ENCODE measurements at places on chromosomes 5 and 9.
A peak's percentile ranks its signal among the peaks of the same experiment; 100 is the strongest.

- peak; percentile 70 for DNase-seq
These were observed 2.0 kb upstream of the NSD1 start for GRCh38 chr5:177131352-177132135.

DNA sequence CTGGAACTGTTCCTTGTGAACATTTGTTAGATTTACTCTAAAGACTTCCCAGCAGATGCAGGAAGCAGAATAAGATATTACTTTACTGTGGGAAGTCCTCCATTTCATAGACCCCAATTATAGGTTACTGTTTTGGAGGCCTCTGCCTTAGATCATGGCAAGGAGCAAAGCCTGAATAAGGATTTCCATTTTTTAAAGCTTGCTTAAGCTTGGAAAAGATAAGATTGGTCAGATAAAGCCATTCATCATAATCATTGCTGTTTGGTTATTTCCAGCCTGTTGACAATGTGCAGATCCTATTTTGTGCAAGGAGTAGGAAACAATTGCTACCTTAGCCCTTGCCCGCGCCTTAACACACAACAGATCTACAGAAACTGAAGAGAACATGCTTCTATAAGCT is 129.5 kb upstream of the ITGA1 start:
- no peak for DNase-seq

DNA sequence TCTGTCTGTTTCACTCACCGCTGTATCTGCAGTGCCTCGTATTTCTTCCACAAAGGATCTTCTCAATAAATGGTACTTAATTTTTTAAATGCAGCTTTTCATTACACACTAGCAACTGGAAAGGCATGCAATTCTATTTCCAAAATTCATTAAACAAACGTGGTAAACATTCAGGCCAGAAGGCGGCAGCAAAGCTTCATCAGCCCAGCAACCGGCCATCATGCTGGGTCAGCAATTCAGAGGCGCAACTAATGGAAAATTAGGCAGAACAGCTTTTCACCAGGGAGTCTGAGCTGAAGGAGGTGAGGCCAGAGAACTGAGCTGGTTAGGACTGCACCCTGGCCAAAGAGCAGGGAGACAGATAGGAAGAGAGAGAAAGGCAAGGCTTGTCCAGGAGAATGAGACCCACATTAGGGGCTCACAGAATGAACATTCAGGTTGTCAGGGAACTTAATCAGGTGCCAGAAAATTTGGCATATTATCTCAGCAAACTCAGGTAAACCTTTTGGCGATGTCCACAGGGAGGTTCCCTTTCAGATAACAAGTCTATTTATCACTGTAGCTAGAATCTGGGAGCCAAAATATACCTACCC is 17.7 kb upstream of the RNF180 start:
- DNase-seq, result peak; percentile 77

GRCh38 chr9:87500491-87501270 is 3.0 kb downstream of the DAPK1 start:
- DNase-seq, result no peak

DNA sequence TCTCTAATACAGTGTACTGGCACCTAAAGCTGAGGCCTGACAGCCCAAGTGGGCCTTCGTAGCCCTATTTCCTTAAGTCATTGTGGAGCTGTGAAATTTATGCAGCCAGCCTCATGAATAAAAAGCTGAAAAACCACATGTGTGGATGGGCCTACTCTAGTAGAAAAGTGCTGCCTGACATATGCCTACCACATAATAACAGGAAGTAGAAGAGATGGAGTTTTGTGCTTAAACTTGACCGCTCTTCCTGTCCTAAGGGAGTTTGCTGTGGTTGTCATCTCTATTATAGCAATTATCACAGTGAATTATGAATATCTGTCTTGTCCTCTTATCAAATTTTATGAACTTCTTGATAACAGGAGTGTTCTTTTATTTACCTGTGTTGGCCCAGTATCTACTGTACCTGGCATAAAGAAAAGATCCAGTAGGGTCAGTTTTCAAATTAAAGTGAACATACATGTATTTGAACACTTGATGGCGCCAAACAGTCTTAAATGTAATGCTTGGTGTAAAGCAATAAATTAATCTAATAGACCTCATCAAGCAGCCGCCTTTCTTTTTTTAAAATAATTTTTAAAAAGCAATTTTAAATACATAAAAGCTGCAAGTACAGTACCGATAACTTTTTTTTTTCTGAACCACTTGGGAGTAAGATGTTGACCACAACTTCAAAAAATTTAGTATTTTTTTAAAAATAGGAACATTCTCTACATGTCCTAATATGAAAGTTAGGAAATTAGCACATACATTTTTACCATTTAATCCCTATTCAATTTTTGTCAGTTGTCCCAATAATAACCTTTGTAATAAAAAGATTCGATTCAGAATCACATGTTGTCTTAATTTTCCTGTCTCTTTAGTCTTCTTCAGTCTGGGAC is 51.0 kb downstream of the FKTN start:
- peak; percentile 48 for DNase-seq

DNA sequence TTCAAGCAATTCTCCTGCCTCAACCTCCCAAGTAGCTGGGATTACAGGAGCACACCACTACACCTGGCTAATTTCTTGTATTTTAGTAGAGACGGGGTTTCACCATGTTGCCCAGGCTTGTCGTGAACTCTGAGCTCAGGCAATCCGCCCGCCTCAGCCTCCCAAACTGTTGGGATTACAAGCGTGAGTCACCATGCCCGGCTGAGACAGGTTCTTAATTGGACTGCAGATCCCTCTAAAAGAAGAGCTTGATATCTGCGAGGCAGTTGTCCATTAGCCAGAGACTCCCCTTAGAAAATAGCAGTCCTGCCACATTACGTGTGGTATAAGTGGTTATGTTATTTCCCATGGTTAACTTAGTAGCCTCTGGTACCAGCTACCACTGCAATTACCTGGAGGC is 46.6 kb upstream of the NPR3 start:
- no peak for DNase-seq

- no peak for DNase-seq
These were observed 21.2 kb downstream of the ENC1 start for GRCh38 chr5:74619308-74619707.

- DNase-seq, result peak; percentile 55
These were observed 112.7 kb downstream of the OSTF1 start for GRCh38 chr9:75200892-75201470.

DNA sequence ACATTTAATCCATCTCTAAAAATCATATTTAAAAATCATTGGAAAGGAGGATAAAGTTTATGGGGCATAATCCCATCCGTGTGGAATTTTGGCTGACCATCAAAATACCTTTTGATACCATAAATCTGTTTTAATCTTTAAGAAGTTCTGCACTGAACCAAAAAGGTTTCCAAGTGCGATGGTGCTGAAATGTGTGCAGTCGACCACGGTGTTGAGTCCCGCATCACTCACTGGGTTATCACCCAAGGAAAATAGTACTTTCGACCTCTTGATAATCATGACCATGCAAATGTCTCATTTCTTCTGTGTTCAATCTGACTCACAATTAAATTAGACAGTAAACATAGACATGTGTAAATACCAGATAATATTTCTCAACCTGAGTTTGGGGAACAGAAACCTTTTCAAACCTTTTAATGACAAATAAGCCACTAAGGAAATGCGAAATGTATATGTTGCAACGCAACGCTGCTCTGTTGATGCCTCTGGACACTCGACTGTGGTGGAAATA is 62.0 kb upstream of the CDH6 start:
- DNase-seq, result no peak

- DNase-seq, result peak; percentile 84
These were observed 16.7 kb downstream of the CDKN2AIPNL start for GRCh38 chr5:134394932-134395331.

DNA sequence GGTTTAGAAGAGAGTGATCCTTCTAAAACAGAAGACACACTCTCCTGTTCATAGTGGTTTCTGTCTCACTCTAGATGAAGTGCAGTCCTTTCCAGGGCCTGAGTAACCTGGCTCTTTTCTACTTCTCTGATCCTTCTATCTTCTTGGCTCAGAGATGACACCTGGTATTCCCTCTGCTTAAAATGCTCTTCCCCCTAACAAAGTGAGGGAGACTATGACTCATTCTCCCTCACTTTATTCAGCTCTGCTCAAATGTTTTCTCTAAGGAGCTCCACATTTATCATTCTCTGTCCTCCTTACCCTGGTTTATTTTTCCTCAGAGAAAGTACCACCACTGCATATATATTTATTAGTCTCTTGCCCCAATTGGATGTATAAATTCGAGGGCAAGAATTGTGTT is 24.6 kb downstream of the TUT7 start:
- no peak for DNase-seq

DNA sequence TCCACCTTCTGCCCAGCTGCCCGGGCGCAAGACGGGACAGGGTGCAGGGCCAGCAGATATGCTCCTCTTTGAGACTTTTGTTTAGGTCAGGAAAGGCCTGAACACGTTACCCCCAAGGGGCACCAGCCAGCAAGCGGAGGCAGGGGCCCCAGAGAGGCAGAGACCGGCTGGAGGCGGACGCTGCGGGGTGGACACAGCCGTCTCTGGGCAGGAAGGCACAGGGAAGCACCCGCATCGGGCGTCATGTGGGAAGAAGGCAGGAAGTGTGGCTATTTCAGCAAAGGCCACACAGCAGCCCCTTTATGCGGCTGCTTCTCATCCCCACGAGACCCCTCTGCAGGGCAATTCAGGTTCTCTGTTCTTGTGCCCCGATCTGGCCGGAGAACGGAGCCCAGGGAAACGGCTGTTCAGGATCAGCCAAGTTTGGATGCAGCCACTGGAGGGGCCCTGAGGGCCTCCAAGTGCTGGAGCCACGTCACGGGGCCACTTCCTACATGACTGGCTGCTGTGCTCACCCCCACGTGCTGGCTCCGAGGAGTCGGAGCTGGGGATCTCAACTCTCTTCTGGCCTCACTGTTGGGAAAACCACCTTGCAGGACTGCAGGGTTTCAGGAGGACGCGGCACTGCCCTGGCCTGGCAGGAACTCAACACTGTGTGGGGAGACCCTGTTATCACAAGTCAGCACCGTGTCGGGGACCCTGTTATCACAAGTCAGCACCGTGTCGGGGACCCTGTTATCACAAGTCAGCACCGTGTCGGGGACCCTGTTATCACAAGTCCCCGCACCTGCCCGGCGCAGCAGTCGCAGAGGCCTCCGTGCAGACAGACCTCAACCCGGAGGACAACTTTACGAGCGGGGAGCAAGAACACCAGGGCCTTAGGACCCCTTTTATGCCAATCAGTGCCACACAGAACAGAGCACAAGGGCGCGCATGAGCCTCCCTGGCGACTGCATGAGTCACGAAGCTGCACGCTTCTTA is 44.4 kb downstream of the SLC12A7 start:
- no peak for DNase-seq

Measured in mesendoderm (in vitro differentiated cells).